Stimulated activated CD4-positive, alpha-beta T cell treated with anti-CD3 and anti-CD28 coated beads, TNF-alpha, amount 100 ng/mL, for 4 hours (primary cell): ENCODE measurements at places on chromosomes 6 and 20.

GRCh38 chr20:50750145-50750671 is 18.8 kb downstream of the PARD6B start:
- DNase-seq: no peak

- DNase-seq: no peak
Observed at GRCh38 chr6:91476000-91476399, 889.1 kb upstream of the MAP3K7 start.

DNA sequence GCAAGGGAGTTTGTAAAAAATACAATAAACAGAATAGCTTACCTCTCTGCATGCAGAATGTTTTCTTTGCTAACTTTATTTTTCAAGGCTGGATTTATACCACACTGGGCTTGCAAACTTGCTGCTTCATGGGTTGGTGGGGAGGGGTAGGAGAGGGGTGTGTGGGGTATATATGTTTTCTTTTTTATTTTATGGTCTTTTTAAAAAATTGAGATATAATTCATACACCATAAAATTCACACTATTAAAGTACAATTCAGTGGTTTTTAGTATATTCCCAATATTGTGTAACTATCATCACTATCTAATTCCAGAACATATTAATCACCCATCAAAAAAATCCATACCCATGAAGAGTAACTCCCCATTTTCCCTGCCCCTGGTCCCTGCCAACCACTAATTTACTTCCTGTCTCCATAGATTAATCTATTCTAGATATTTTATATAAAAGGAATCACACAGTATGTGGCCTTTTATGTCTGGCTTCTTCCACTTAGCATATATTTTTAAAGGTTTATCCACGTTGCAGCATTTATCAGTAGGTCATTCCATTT is 14.3 kb upstream of the TRPC4AP start:
- no peak for DNase-seq

- no peak for DNase-seq
Observed at GRCh38 chr6:34953061-34954025, 64.3 kb downstream of the ANKS1A start.

DNA sequence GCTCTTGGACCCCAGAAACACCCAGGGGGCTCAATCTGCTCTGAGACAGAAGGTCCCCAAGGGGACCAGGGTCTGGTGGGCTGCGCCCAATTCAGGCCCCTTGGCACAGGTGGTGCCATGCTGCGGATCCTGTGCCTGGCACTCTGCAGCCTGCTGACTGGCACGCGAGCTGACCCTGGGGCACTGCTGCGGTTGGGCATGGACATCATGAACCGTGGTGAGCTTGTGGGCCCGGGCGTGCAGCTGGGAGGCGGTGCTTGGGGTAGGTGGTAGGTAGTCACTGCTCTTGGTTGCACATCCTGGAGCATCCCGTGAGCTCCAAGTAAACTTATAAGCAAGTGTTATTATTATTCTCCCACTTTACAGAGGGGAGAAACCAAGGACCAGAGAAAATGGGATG is at the start of gene BPIFB6:
Gene BPIFB6, plus strand, starts transcription at position 118 of the 400 bp plus-strand sequence. Its CDS starts 0 bp downstream, at position 118.
- no peak for DNase-seq

- DNase-seq: no peak
Observed at GRCh38 chr6:129494099-129494498, 215.9 kb downstream of the ARHGAP18 start.

- DNase-seq: no peak
Observed at GRCh38 chr6:16277101-16277981, 39.0 kb downstream of the GMPR start.

- no peak for DNase-seq
Observed at GRCh38 chr6:163668061-163668426, 253.5 kb downstream of the QKI start.

- DNase-seq: no peak
Observed at GRCh38 chr6:137471497-137471896, 22.7 kb downstream of the OLIG3 start.

- DNase-seq: no peak
Observed at GRCh38 chr6:16825784-16826183, 64.5 kb upstream of the ATXN1 start.

DNA sequence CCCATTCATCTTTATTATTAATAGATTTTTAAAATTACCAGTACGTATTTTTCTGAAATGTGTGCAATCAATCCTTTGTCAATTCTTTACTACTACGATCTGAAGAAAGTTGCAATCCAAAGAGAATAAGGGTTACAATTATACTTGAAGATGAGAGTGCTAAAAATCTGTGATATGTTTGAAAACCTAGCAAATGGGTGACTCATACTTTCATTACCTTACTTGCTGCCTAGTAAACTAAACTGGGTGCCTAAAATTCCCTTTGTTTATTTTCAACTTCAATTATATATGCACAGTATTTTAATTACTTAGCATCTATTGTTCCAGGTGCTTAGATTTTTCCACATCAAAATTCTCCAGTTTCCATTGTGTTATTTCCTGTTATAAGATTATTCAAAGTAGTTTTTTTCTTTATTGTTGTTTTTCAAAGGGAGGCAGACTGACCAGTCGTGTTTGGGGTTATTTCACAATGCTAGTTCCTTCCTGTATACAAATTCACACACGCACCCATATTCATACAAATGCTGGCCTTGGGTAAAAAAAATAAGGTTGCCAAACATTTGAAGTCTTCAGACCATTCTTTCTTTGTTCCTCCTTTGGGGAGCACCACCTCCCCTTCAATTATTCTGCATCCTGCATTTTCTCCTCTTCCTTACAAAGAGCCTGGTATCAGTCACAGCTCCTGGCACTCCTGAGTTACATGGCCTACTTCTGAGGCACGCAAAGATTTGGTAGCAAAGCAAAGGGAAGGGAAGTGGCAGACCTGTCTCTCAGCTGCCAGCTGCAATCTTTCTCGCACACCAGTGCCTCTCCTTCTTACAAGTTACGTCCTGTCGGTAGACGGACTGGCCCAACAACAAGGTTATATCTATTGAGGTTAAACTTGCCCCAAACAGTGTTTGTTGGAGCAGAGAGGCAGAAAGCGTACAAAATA is 16.2 kb upstream of the FAM135A start:
- DNase-seq: no peak

GRCh38 chr6:89357390-89357789 is 4.9 kb upstream of the UBE2J1 start:
- no peak for DNase-seq

- DNase-seq: no peak
Observed at GRCh38 chr6:42263165-42263728, 45.6 kb upstream of the MRPS10 start.

DNA sequence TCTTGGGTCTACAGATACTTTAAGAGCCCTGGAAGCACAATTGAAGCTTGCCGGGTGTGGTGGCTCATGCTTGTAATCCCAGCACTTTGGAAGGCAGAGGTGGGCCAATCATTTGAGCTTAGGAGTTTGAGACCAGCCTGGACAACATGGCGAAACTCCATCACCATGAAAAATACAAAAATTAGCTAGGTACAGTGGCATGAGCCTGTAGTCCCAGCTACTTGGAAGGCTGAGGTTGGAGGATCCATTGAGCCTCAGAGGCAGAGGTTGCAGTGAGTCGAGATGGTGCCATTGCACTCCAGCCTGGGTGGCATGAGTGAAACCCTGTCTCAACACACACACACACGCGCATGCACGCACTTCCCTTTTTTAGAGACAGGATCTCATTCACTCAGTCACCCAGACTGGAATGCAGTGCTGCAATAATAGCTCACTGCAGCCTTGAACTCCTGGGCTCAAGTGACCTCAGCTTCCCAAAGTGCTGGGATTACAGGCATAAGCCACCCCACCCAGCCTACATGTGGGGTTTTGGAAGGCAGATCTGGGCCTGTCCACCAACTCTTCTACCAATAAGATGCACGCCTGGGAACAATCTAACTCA is 182.5 kb upstream of the JARID2 start:
- DNase-seq: no peak

DNA sequence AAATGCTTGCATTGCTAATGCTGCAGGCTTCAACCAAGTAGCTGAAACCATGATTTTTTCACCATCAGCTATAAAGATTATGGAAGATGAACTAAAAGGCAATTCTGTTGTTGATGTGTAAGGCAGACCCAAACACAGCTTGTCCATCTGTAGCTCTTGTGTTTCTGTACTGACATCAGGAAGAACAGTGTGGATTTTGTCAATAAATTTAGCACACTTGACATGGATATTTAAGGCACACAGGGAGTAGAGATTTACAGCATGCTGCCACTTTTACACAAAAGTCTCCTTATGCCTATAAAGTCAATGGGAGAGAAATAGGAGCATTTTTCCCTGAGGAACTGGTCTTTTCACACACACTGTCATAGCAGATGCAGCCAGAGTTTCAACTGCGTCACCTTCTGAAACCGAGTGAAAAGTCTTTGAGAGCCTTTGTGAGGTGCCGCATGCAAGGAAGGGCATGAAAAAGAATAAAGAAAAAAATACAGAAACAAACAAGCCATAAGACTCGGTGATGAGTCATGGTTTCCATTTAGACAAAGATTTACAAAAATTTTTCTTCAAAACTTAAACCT is 261.4 kb upstream of the TFAP2D start:
- no peak for DNase-seq

- no peak for DNase-seq
Observed at GRCh38 chr6:34332251-34333198, 59.9 kb downstream of the NUDT3 start.

GRCh38 chr6:161631676-161632194 is 357.9 kb upstream of the AGPAT4 start:
- DNase-seq: no peak

GRCh38 chr6:137414599-137414998 is 79.6 kb downstream of the OLIG3 start:
- DNase-seq: no peak

DNA sequence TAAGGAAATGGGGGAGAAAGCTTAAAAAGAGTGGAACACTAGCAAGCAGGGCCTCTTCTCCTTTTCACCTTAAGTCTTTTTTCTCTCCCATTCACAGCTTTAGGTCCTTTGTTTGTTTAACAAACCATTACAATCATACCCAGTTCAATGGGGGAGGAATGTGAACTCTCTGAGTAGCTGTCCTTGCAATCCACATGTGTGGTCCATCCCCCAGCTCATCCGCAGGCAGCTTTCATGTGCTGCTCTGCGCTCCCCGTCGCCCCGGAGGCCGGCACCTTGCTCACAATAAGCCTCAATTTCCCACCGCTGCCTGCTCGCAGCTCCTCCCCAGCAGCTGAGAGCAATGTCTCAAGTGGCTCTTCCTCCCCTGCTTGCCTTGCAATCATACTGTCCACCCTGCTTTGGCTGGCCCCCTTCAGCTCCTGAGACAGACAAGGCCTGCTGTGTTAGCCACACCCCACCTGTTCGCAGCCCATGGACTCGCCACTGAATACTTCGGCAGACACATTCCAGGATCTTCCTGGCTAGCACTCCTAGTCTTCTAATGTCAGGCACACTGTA is 49.1 kb downstream of the PLAGL1 start:
- no peak for DNase-seq

- DNase-seq: no peak
Observed at GRCh38 chr6:87600576-87600975, 10.6 kb downstream of the ORC3 start.

DNA sequence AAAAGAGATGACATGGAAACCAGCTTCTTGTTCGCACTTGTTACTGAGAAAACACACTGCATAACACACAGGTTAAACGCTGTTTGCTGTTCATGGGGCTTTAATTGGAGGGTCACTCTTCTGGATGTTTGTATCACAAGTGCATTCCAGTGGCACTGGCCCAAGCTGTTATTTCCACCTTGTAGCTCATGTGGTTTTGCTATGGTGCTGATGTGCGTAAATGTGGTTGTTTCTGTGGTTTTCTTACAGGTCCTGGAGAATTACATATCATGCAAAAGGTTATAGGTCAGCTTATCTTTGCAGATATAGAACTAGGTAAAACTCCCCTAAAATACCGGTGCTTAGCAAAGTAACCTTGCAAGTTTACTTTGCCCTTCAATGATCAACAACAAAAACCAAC is 89.3 kb upstream of the AHI1 start:
- DNase-seq: no peak

DNA sequence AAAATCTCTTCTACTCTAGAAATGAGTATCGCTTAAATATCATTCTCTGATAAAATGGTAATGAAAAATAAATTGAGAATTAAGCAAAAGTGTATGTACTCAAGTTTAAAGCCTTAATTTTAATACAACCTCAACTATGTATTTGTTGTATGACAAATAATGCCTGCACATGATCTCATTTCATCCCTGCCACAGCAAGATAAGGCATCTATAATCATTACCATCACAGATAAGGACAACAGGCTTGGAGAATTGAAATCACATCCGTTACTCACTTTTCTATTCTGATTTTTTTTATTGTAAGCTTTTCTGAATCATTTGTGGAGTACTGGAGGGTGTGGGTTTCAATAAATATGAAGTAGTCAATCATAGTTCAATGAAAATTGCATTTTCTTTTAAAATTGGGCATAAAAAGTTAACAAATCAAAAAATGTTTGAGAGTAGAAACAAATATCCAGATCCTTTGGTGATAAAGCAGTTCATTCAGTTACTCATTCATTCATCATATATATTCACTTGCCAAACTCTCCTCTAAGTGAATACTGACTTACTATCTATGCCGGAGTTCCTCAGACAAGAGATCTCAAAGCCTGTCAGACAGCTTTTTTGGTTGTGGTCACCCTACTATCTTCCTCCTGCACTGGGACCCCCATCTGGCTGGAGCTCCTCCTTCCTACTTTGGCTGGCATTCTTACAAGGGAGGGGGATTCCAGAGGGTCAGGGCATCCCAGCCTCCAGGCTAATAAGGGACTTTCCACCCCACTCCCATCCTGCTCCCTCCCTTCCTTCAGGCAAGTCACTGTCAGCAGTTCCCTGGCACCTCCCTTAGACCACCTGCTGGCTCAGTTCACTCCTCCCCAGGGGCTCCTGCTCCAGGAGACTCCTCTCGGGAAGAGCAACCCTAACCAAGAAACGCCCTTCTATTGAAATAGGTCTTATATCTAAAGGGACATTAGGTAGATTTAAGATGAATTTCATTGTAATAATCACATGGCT is 118.6 kb downstream of the OGFRL1 start:
- no peak for DNase-seq

GRCh38 chr20:32289661-32290431 is 12.4 kb downstream of the KIF3B start:
- DNase-seq: no peak

GRCh38 chr6:101458336-101458735 is 64.8 kb downstream of the GRIK2 start:
- DNase-seq: no peak

DNA sequence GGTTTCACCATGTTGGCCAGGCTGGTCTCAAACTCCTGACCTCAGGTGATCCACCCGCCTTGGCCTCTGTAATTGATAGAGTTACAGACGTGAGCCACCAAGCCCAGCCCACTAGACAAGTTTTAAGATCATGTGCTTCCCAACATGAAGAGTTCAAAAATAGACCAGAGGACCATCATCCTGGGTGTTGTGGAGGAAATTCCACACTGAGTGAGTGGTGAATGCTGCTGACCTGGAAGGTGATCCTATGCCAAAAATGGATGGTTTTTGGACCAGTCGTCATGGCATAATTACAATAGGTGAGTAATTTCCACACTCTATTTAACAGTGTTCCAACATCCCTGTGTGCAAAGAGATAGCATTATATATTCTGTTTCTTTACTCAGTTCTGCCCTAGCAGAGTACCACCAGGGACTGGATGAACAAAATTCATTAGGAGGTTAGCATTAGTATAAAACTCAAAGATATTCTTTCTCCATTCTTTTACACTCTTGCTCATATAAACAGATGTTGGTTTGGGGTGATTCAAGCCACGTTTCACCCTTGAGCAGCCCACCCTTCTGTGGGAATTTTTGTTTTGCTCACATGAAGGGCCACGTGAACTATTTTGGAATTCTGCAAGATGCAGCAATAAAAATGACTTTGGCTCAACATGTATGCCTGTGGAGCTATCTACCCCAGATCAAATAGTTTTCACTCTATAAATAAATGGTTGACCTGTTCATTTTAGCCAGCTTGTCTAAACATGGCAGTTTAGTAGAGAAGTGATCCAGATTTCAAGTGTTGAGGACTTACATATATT is 206.2 kb upstream of the TCF21 start:
- DNase-seq: no peak
